ENCODE measurements at places on chromosomes 12 and 14.

GRCh38 chr12:123111498-123112165 lies 39.3 kb downstream of the PITPNM2 start:
- no peak for DNase-seq

- DNase-seq, result no peak
Observed at GRCh38 chr14:45742187-45742586, 489.2 kb upstream of the MIS18BP1 start.

DNA sequence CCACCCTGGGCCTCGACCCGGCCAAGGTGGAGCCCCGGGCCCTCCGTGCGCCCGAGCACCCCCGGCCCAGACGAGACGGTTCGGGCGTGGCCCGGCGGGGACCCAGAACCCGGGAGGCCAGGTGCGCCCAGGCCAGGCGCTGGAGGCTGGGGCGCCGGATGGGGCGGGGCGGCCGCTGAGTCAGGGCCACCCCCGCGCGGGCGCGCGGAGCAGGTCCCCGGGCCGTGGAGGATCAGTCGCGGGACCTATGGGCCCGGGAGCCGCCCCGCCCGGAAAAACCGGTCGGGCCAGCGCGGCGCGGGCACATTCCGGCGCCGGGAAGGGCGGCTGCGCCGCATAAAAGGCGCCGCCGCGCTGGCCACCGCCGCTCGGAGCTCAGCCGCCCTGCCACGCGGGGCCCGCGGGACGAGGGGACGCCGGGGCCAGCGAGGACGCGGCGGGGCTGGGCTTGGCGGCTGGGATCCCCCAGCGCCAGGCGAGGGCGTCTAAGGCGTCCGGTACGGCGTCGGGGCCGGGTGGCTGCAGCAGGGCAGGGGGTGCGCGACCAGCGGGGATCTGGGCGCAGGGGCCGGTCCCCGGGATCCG lies 21.5 kb upstream of the KIF26A start:
- peak; percentile 54 for DNase-seq

GRCh38 chr14:96086574-96087077 lies 47.5 kb downstream of the C14orf132 start:
- peak; percentile 21 for DNase-seq

- no peak for DNase-seq
Observed at GRCh38 chr12:57764662-57765002, 2.2 kb downstream of the CYP27B1 start.

- DNase-seq, result no peak
Observed at GRCh38 chr12:40502322-40502721, 189.9 kb upstream of the CNTN1 start.

GRCh38 chr14:81386290-81386745 lies 13.8 kb downstream of the STON2 start:
- DNase-seq, result no peak

DNA sequence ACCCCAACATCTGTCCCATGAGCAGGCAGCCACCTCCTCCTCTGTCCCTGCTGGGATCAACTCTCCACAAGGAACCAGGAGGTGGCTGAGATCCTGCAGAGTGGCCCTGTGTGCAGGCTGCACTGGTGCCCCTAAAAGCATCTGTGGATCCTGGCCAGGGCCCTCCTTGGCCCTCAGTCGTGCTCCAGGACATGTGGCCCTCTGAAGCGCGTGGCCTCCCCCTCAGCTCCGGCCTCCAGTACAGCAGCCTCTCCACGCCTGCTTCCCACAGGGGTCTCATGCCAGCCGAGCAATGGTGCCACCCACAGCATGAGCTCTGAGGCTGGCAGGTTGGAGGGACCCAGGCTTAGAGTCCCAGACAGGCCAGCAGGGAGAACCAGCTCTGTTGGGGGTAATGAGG lies 77.4 kb upstream of the NOS1 start:
- no peak for DNase-seq

GRCh38 chr14:64053694-64054669 lies 201.2 kb downstream of the SYNE2 start:
- peak; percentile 74 for DNase-seq

GRCh38 chr12:74647256-74647655 lies 109.6 kb downstream of the ATXN7L3B start:
- DNase-seq, result no peak

GRCh38 chr12:45216983-45217485 lies 1.1 kb downstream of the ANO6 start:
- peak; percentile 11 for DNase-seq

GRCh38 chr12:106078358-106079010 lies 60.3 kb downstream of the NUAK1 start:
- peak; percentile 32 for DNase-seq

DNA sequence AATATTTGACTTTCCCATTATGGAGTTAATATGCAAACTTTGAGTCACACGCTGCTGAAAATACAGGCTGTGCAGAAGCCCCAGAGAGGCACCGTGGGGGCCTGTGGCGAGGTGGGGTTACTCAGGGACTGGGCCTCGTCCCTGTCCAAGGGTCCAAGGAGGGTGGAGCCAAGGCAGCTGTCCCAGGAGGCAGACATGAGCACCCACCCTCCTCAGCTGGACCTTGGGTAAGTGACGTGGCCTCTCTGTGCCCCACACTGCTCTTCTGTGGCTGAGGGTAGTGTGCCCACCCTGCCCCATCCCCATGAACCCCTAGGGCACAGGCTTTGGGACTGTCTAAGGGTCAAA lies 39.4 kb downstream of the FAM222A start:
- DNase-seq, result no peak

GRCh38 chr14:36281309-36281708 lies 39.1 kb downstream of the MBIP start:
- DNase-seq, result no peak

DNA sequence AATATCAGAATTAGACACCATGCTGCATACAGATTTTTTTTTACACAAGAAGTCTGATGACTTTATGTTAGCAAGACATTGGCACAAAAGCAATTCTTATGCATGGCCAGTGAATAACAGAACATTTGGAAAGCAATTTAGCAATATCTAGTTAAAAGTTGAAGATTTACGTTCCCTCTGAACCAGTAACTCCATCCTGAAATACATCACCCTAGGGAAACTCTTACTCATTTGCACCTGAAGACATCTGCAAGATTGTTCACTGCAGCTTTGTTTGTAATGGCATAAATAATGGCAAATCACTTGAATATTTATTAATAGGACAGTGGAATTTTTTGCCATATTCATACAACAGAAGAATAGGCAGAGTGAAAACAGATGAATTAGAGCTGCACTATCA lies 670.0 kb upstream of the NOVA1 start:
- no peak for DNase-seq

GRCh38 chr14:90536511-90537191 lies 139.8 kb downstream of the CALM1 start:
- DNase-seq, result no peak

DNA sequence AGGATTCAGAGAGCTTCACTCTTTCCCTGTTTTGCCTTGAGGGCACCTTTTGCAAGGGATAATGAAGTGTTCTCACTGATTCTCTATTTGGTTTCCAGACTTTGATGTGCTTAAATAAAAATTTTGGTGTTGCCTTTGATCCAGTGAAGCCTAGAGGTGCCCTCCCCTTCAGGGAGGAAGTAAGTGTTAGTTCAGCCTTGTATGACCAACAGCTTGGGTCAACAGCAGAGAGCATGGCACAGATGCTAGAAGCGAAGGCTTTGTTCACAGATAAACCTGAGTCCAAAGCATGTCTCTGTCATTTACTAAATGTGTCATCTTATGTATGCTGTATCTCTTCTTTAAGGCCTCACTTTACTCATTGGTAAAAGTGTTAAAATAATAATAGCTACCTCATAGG lies 52.8 kb upstream of the STXBP6 start:
- DNase-seq, result no peak

GRCh38 chr12:50508970-50509663 lies 4.3 kb downstream of the DIP2B start:
- DNase-seq, result peak; percentile 20

- no peak for DNase-seq
Observed at GRCh38 chr12:90399357-90399756, 555.6 kb downstream of the CCER1 start.

DNA sequence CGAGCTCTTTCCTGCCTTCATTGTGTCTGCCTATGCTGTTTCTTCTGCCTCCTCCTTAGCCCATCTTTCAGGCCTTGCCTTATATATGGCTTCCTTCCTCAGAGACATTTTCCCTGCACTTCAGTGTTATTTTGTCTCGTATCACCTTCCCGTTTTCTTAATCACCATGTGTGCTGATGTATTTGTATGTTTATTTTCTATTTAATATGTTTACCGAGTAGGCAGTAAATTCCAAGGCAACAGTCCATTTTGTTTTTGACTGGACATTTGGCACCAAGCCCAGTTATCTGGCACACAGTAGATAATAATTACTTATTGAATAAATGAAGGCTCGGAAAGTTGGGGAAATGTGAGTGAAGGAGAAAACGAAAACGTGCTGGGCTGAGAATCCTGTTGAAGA lies 4.6 kb upstream of the POU6F1 start:
- no peak for DNase-seq

DNA sequence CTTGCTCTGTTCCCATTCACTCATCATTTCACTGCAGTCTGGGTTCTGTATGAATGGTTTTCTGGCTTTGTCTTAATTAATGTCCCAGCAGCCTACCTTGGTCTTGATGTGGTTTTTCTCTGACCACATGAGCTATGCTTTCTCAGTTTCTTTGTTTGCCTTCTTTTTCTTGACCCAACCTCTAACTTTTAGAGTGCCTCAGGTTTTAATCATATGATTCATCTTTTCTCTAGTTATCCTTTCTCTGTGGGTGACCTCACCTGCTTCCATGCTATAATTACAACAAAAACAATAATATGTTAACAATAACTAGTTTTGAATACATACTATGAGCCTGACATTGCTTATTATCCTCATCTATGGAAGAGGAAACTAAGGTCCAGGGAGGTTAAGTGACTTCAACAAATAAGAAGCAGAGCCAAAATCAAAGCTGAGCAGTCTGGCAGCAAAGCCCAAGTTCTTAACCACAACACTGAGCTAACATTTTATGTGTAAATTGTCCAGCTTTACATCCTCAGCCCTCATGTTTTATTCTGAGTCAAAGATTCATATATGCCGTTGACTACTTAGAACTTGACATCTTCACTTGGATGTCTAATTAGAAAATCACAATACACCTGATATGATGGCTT lies 4.7 kb upstream of the EPYC start:
- DNase-seq, result peak; percentile 20

- DNase-seq, result no peak
Observed at GRCh38 chr14:94314890-94315289, 8.2 kb downstream of the SERPINA6 start.

DNA sequence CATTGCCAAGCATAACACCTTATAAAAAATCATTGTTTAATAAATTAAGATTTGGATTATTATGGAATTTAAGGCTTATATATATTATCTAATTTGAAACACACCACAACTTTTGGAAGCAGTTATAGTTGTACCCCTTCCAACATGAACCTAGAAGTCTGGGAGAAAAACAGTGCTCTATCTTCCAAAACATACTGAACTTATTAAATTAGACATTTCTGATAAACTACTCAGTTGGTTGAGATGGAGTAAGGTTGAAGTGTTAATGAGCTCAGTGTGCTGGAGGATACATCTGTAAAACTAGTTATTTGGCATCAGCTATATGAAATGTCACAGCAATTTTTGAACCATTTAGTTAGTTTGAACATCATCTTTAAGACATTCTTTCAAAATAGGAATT lies 227.4 kb downstream of the ALX1 start:
- DNase-seq, result no peak
